Right atrium auricular region (tissue), 2 donors: ENCODE measurements at places on chromosomes 16 and 17.

DNA sequence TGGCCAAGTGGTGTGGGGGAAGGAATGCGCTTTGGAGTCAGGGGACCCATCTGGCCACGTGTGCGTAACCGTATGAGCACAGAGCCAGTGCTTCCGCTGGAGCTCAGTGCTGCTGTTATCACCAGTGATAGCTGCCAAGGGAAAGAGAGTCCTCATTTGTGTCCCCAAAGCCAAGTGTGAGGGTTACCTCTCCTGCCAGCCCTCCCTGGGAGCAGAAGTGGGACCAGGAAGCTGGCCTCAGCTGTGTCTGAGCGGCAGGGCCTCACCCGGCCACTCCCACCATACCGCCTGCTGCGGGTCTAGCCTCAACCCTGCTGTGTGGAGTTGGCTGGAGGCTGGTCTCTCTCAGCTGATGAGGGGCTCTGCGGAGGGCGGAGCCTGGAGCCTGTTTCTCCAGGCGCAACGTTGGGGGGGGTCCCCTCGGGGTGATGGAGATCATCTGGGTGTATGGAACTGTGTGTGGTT, 44.5 kb downstream of the MEAK7 start:
- no peak for DNase-seq

DNA sequence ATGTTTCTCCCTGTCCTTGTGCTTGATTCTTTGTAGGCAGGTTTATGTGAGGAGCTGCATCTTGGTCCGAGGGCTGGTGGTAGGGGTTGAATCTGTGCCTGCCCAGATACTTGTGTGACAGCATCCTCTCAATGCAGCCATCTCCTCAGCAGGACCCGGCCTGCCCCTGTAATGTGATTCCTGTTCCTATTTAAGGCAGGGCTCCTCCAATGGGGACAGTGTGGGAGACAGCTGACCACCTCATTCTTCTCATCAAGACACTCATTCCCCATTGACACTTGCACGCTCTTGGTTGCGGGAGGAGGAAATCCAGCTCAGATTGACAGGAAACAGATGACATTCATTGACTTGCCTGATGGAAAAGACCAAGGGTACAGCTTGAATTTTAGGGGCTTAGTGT, 384.5 kb downstream of the CPPED1 start:
- no peak for DNase-seq

DNA sequence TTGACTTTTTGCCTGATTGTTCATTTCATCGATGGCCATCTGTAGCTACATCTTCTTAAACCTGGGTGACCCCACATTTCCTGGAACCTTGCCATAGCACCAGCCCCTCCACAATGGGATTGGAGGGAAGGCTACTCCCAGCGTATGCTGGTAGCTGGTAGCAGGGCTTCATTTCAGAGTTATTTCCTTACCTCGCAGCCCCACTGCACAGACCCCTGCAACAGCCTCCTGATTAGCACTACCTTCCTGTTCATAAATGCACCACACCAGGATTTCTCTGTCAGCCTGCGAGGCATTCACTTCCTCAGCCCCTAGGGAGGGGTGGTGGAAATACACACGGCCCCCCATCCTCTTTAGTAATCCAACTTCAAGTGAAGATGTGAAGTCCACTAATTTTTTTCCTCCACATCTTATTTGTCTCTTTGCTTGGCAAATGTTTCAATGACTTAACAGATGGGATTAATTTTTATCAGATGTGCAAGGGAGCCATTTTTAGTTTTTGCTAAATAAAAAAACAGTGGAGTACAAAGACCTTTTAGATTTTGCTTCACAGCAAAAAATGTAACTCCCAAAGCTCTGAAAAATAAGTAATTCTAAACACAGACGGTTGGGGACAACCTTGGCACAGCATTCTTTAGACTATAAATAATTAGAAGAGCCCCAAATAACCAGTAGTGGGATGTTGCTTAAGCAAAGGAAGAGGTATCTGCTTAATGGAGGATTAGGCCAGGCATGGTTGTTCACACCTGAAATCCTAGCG, 76.6 kb downstream of the CLEC16A start:
- DNase-seq, result no peak

- no peak for DNase-seq
These were observed 5.0 kb downstream of the SKA2 start for GRCh38 chr17:59149841-59150511.

- DNase-seq, result no peak
These were observed 25.6 kb upstream of the ZNF652 start for GRCh38 chr17:49387498-49388289.

- no peak for DNase-seq
These were observed 23.1 kb downstream of the CACNA1G start for GRCh38 chr17:50583641-50584040.

DNA sequence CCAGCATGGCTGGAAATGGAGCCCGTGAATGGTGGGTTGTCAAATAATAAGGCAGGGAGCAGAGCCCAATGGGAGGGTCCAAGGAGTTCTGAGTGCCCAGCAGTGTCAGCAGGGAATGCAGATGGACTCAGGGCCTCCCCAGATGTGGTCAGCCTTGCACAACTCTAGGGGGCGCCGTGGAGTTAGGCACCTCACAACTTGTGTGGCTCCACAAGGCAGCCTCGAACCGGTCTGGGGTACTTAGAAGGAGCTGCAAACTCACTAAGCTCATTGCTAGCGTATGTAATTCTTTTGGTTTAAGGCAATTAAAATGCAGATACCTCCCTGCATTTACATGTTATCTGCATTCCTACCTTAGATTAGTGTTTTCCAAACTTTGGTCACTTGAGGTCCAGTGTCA, 18.1 kb downstream of the IRF8 start:
- no peak for DNase-seq

GRCh38 chr16:967077-967541, 3.7 kb downstream of the LMF1 start:
- no peak for DNase-seq

- DNase-seq, result no peak
These were observed 314.5 kb downstream of the SEC14L1 start for GRCh38 chr17:77455111-77455890.

GRCh38 chr17:39946551-39947330, 16.1 kb upstream of the GSDMA start:
- no peak for DNase-seq

- no peak for DNase-seq
These were observed 30.0 kb downstream of the WSCD1 start for GRCh38 chr17:6100146-6100545.

DNA sequence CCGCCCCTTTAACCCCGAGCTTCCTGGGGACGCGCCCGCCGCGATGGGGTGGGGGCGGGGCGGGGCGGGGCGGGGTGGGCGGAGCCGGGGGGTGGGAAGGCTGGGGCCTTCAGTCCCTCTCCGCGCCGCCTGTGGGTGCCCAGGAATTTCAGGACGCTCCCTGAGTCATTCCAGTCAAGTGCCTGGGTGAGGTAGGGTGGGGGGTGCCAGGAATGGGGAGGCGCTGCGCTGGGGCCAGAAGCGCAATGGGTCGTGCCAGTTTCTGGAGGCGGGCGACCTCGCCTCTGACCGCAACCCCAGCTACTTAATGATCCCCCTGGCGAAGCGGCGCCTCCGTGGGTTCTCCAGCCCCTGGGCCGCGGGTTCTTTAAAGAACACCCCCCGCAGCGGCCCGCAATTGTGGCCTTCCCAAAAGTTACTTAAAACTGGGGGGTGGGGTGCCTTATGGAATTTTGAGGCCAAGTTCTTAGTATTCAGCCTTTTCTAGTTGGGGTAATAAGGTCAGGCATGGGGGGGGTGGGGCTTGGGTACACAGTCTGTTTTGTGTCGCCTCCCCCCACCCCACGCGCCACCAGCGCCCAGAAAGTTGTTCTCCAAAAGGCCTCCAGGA, 826 bp upstream of the GSE1 start:
- DNase-seq, result no peak

GRCh38 chr17:62705156-62705777, 77.8 kb downstream of the MRC2 start:
- no peak for DNase-seq

DNA sequence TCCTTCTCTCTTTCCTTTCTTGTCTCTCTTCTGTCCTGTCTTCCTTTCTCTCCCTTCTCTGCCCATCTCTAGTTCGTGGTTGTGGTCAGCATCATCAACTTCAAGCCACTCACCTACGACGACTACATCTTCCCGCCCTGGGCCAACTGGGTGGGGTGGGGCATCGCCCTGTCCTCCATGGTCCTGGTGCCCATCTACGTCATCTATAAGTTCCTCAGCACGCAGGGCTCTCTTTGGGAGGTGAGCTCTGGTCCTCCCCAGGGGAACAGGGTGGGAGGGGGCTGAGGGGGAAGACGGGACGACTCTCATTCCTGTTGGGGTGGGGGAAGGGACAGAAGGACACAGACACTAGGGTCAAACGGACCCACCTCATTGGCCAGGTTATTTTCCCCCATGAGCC, 44.3 kb downstream of the SLC6A2 start:
- DNase-seq, result no peak

DNA sequence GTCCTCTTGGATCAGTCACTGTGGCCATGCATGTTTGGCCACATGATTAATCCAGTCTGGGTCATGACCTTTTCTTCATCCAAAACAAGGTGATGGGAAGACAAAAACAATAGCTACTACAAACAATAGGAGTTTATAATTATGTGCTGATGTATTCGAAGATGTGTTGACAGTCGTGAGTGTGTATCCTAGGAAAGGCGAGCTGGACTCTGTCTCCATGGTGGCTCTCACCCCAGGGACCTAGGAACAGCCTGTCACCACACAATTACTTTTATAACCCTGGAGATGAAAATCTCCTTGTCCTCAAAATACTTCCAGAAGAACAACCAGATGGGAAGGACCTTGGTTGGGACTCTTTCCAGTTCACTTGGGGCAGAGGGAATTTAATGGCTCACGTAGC, 9.8 kb upstream of the PLK1 start:
- DNase-seq, result no peak

- DNase-seq, result no peak
These were observed 2.0 kb downstream of the MRM3 start for GRCh38 chr17:784143-784542.

GRCh38 chr16:86452451-86452850, 57.9 kb upstream of the FOXF1 start:
- DNase-seq, result no peak

DNA sequence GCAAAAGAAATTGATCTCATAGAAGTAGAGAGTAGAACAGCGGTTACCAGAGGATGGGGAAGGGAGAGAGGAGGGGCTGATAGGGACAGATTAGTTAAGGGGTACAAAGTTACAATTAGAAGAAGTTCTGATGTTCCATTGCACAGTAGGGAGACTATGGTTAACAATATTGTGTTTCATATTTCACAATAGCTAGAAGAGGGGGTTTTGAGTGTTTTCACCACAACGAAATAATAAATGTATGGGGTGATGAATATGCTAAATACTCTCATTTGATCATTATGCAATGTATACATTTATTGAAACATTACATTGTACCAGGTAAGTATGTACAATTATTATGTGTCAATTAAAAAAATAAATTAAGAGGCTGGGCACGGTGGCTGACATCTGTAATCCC, 291.2 kb upstream of the KCNJ16 start:
- no peak for DNase-seq

- no peak for DNase-seq
These were observed 3.6 kb downstream of the SDK2 start for GRCh38 chr17:73640691-73641090.

GRCh38 chr17:37735165-37735564, 9.7 kb downstream of the HNF1B start:
- no peak for DNase-seq

DNA sequence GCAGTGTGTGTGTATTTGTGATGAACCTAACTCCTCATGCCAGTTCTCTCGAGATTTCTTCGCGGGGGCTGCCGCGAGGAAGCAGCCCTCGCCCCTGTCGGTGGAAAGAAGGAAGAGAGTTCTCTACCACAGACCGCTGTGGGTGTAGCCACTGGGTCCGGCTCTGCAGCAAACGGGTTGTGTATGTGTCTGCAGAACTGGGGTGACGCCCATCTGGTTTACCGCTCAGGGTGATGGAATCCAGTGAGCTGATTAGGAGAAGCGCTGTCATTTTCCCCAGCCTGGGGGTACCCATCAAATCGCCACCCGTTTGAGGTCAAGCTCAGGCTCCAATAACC, 7.7 kb downstream of the CORO6 start:
- no peak for DNase-seq

DNA sequence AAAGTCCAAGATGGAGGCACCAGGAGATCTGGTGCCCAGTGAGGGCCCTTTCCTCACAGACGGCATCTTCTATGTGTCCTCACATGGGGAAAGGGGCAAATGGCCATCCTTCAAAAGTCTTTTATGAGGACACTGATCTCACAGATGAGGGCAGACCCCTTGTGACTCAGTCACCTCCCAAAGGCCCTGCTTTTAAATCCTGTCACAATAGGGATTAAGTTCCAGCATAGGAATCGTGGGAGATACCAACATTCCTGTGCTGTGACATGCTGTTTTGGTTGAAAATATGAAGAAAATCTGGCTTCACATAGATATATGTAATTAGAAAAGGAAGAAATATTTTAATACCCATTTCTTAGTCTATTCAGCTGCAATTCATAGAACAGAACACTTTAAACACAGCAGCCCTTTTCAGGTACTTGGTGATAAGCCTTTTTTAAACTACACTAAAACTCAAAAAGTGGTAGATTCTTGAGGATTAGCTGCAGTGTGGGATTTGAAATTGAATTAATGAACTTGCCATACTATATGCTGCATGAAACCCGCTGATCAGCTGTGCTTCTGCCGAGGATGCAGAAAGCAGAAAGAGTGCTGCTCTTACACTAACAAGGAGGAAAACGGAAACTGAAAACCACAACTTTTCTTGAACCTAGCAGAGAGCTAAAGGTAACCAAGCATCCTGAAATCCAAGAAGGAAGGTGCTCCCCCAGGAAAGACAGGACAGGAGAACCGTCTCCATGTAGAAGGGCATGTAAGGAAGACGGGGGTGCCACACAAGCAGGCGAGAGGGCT, 32.7 kb downstream of the VPS53 start:
- no peak for DNase-seq

DNA sequence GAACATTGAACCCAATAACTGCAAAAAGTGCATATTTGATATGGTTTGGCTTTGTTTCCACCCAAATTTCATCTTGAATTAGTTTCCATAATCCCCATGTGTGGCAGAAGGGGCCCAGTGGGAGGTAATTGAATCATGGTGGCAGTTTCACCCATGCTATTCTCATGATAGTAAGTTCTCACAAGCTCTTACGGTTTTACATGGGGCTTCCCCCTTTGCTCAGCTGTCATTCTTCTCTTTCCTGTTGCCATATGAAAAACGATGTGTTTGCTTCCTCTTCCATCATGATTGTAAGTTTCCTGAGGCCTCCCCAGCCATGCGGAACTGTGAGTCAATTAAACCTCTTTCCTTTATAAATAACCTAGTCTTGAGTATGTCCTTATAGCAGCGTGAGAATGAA, 127.6 kb downstream of the CHD9NB start:
- no peak for DNase-seq

GRCh38 chr16:17541324-17541723, 70.6 kb upstream of the XYLT1 start:
- DNase-seq, result no peak
